ENCODE measurements at places on chromosomes 13 and 19.

DNA sequence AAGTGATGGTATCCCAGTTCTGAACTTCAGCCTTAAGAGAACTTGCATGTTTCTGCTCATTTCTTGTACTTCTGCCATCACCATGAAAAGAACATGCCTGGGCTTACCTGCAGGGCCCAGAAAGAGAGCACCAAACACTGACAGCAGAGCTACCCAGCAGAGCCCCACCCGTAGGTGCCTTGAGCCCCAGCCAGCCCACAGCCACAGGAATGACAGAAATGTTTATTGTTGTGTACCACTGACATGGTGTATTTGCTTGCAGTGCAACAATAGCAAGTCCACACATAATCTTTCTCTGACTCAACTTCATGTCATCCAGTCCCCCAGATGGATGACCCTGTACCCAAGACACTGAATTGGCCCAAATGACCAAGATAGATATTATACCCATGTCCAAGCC, 195.2 kb downstream of the TSHZ3 start:
- DNase-seq, result peak; percentile 8

DNA sequence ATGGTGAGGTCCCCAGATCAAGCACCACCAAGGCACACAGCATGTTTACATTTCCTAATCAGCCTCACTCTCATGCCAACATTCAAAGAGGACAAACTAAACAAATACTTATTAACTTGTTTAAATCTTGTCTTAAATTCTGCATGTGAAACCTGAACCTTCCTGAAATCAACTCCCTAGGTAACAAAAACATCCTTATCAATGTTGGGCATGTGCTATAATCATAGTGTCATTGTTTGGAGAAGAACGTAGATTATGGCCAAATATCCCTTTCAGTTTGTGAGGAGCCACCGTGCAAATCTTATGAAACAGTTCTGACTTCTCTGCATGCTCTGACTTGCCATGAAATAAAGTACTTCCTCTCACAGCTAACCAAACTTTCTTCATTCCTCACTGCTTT, 123.8 kb downstream of the NDFIP2 start:
- no peak for DNase-seq

- no peak for DNase-seq
Observed at GRCh38 chr13:113080361-113080831, 25.2 kb upstream of the F7 start.

DNA sequence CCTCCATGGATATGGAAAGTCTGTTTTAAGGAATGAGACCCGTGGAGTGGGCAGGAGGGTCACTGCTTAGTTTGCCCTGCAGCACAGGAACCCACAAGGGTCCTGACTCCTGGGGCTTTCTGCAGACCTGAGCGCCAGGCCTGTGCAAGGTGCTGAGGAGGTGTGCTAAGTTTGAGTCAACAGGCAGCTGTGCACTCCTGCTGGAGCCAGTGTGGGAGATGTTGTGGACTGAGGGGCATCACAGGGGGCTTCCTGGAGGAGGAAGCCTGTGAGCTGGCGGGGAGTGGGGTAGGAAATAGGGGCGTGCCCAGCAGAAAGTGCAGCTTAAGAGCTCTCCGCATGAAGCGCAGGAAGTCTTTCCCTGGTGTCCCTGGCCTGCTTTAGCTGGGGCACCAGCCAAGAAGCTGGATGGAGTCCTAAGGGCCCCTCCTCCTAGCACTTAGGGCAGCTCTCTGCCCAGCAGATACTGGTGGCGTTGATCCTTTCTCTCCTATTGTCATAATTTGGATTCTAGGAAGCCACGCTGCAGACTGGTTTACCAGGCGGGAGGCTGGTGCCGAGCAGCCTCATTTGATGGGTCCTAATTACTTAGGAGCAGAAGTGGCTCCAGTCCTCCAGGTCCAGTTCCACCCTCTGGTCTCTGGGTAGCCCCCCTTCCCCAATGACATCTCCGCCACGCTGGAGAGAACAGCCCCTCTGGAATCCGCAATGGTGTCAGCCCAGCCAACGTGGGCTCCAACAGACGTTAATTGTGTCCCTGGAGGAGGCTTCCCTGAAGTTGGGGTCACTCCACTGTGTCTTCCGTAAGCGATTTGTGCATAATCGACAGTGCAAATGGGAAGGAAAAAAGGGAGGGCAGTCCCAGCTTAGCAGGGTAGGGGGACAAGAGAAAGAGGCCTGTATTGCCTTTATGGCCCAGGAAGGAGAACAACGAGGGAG, 309.2 kb downstream of the ZNF536 start:
- DNase-seq, result no peak

DNA sequence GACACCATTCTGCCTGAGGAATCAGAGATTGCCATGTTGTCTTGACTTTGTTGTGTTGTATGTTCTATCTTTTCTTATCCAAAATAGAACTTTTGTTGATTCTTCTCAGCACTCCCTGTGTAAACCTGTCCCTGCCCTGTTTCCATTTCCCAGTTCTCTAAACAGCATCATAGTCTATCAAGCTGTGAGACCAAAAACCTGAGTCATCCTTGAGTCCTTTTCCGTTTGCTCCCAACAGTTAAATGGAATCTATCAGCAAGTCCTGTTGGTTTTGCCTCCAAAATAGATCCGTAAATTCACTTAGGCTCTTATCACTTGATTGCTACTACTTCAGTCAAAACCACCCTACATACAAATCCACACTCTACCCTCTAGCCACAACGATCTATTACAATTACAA, 667.1 kb downstream of the PCDH9 start:
- no peak for DNase-seq

DNA sequence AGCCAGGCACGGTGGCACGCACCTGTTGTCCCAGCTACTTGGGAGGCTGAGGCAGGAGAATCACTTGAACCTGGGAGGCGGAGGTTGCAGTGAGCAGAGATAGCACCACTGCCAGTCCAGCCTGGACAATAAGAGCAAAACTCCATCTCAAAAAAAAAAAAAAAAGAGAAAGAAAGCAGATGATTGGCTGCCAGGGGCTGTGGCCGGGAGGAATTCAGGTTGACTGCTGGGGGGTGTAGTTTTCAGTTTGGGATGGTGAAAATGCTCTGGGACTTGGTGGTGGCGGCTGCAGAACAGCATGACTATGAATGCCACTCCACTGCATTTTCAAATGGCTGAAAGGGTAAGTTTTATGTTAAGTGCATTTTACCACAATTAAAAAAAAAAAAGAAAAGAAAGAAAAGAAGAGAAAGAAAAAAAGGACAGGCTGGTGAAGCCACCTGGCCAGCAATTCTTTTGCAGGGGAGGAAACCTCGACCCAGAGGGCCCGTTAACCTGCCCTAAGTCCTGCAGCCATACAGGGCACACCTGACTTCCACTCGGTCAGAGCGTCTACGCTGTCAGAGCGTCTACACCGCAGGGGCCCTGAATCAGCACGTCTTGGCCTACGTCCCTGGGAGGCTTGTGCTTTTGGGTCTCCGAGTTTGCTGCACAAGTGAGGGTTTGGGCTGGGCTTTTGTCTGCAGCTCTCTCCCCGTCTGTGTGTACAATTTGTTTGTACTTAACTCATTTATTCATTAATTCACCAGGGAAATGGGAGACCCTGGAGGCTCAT, 3.6 kb downstream of the ISOC2 start:
- no peak for DNase-seq

All from fibroblast of gingiva (primary cell).